ENCODE measurements at places on chromosomes 12 and 14. TPM values are rescaled to one million over a fixed set of nuclear protein-coding genes. Genes with fewer than 3 reads are reported as not detected.
A peak's percentile ranks its signal among the peaks of the same experiment; 100 is the strongest.

The DHRS2 gene
- 0.42 TPM for total RNA-seq

The SOX5 gene
- total RNA-seq = 2.1 TPM

The HCAR2 gene
- not detected for total RNA-seq

The GALNT16 gene
- 2.9 TPM for total RNA-seq

The FICD gene
- 6.0 TPM for total RNA-seq

The TAS2R20 gene
- 3.9 TPM for total RNA-seq

DNA sequence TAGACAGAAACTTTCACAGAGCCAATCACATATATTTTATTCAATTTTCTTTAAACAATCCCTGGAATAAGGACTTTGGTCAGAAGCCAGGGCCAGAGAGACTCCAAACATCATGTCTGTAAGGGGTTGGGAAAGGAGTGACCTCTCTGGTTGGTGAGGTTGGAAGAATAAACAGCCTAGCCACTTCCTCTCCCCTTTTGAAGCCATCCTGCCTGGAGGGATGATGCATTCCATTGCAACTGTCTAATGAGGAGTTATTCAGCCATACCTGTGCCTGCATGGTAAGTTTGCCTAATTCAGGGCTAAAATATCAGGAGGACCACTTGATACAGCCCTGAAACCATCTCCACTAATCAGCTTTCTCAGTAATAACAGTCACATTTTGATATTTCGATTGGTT is 299.8 kb downstream of the KCNH5 start:
- no peak overlapping the region for H3K4me3 ChIP-seq
- no peak overlapping the region for H3K27ac ChIP-seq
- peaks cover 33% of the 10 kb centered on the region for H3K4me1 ChIP-seq
- no peaks in the 10 kb centered on the region for H3K36me3 ChIP-seq

GRCh38 chr14:80636071-80636470 is 305.5 kb downstream of the CEP128 start:
- H3K27ac ChIP-seq = no peak overlapping the region
- H3K27me3 ChIP-seq = no peaks in the 10 kb centered on the region
- 0 out of 2 replicates have a peak, but pooled peaks cover 3% of the 10 kb centered on the region for H3K4me1 ChIP-seq
- peak; percentile 63 for DNase-seq

DNA sequence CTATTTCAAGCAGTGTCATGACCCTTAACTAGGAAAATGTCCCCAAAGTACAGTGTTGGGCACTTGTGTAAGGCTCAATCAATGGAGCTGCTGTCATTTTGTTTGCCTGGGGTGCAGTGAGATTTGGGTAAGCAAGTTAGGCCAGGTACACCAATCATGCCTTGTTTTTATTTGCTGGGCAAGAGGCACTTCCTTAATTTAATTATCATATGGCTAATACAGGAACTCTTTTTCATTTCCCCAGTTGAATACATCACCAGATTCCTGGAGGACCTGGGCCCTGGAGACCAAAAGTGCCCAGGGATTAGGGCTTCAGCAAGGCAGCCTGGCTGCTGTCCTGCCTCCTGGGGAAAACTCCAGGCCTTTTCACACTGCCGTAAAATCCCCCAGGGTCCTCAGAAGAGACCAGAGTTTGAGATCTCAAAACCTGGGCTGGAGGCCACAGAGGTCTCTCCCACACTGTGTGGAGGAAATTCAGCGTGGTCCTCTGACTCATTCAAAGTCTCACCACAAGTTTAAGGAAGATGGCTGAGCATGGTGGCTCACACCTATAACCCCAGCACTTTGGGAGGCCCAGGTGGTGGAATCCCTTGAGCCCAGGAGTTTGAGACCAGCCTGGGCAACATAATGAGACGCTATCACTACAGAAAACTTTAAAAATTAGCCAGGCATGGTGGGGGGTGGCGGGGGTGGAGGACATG is 28.4 kb upstream of the FOXN3 start:
- H3K27ac ChIP-seq = peak overlapping the region; percentile 60
- no peak overlapping the region for H3K4me3 ChIP-seq
- no peaks in the 10 kb centered on the region for H3K36me3 ChIP-seq
- H3K27me3 ChIP-seq = no peaks in the 10 kb centered on the region

DNA sequence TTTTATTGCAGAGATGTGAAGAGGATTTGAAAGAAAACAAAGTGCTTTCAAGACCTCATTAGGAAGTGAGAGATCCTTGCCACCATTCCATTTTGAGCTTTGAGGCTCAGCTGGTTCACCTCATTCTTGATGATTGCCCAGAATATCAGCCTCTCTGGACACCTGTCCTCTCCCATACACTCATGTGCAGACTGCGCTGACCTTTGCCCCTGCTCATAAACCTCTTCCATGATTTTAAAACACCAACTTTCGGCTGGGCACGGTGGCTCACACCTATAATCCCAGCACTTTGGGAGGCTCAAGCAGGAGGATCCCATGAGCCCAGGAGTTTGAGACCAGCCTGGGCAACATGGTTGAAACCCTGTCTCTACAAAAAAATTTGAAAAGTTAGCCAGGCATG is 8.9 kb downstream of the COX14 start:
- no peak overlapping the region for H3K27ac ChIP-seq
- no peak for DNase-seq
- H3K27me3 ChIP-seq = no peaks in the 10 kb centered on the region
- H3K4me3 ChIP-seq = no peak overlapping the region

- H3K4me1 ChIP-seq = no peaks in the 10 kb centered on the region
- H3K4me3 ChIP-seq = no peak overlapping the region
- DNase-seq = no peak
- H3K36me3 ChIP-seq = no peaks in the 10 kb centered on the region
Measured at GRCh38 chr14:39247256-39247655, 13.5 kb downstream of the MIA2 start.

DNA sequence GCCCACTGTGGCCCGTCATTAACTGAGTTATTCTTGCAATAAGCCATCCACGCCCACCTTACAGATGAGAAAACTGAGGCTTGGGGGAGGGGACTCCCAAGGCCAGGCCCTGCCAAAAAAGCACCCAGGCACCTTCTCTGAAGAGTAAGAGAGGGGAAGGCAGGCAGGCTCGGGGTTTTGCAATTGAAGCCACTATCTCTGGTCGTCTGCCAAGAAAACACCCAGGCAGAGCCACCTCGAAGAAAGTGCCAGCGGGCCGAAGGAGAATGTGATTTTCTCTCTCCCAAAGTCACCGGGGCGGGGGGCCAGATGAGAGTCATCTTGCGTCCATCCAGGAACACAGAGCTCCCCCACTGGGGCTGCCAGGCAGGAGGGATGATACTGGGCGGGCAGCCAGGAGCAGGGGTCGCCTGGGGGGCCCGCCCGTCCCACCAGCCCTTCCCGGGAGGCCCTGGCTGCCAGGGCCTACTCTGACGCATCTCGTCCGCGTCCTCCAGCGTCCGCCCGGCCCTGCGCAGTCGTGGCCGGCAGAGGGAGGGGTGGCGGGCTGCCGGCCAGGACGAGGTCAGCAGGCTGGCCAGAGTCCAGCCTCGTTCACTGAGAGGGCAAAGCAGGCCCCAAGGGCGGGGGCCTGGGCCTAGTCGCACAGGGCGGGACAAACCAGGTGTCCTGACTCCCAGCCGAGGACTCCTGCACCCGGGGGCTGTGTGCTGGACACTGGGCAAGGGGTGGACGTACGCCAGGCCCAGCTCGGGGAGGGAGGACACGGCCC is 74.3 kb downstream of the RFLNA start:
- H3K4me3 ChIP-seq = no peak overlapping the region
- H3K27ac ChIP-seq = no peak overlapping the region
- no peaks in the 10 kb centered on the region for H3K36me3 ChIP-seq
- no peak for DNase-seq
- H3K27me3 ChIP-seq = no peaks in the 10 kb centered on the region

DNA sequence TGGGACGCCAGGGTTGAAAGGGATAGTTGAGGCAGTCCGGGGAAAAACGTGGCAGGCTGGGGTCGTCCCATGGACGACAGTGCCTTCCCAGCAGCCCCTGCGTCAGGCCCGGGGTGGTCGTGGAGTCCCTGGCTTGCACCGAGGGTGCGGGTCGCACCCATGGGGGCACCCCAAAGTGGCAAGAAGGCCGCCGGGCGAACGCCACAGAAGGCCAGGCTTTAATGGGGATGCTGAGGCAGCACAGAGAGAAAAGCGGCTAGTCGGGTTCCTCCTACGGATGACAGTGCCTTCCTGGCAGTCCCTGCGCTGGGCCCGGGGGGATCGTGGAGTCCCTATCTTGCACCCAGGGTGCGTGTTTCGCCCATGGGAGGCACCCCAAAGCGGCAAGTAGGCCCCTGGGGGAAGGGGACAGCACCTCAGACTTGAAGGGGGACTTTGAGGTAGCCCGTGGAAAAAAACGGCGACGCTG is 158.6 kb upstream of the ALG10B start:
- no peaks in the 10 kb centered on the region for H3K4me1 ChIP-seq
- H3K27ac ChIP-seq = no peak overlapping the region
- no peak for DNase-seq
- no peaks in the 10 kb centered on the region for H3K36me3 ChIP-seq
- H3K4me3 ChIP-seq = no peak overlapping the region
- no peaks in the 10 kb centered on the region for H3K27me3 ChIP-seq

DNA sequence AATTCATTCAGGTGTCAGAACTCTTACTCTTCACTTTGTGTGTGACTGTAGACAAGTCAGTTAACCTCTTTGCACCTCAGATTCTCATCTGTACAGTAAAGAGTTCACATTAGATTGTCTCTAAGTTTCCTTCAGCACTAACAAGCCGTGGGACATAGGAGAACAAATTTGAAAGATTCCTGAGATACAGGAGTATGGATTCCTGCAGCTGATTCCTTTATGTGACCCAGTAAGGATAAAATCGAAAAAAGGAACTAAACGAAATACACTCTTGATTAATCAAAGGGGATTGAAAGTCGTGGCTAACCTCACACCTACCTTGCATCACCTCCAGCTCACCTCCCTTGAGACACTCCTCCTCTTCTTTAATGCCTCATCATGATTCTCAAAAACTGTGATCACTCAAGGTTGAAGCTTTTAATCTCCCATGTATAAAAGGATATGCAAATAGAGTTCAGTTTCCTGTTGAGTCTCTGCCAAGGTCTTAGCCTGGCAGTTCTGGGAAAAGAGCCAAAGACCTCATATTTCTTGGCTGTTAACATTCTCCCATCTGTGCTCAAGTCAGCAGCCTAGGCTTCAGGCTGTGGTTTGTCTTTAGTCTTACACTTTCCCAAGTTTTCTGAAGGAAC is 156.6 kb downstream of the DAD1 start:
- DNase-seq = peak; percentile 16
- H3K27ac ChIP-seq = no peak overlapping the region
- H3K27me3 ChIP-seq = no peaks in the 10 kb centered on the region
- H3K4me3 ChIP-seq = no peak overlapping the region
- H3K4me1 ChIP-seq = 0 out of 2 replicates have a peak, but pooled peaks cover 3% of the 10 kb centered on the region

DNA sequence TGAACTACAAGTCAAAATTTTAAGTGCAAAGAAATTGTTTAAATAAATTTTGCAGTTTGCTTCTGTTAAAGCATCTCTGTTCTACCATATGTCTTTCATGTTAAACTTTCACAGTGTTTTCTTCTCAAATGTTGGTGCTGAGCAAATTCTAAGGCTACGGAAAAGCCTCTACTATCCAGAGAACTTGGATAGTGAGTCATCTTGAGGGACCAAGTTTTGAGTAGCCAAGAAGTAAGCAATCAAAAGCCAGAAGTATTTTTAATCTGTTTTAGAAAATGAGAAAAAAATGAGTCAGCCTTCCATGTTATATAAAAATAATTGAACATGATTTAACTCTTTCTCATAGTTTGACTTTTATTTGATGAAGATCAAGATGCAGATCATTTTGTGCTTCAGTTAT is 3.3 kb downstream of the BRMS1L start:
- no peak overlapping the region for H3K4me3 ChIP-seq
- H3K4me1 ChIP-seq = peaks cover 7% of the 10 kb centered on the region
- H3K36me3 ChIP-seq = no peaks in the 10 kb centered on the region
- H3K27ac ChIP-seq = no peak overlapping the region
- no peak for DNase-seq
- H3K27me3 ChIP-seq = no peaks in the 10 kb centered on the region

Data from GM23338 (cell line).